Activated naive CD4-positive, alpha-beta T cell treated with anti-CD3 and anti-CD28 coated beads, Interleukin-2, amount 50 U/mL, for 72 hours (primary cell): ENCODE measurements at places on chromosomes 2 and 18. TPM values are rescaled to one million over a fixed set of nuclear protein-coding genes. Genes with fewer than 3 reads are reported as not detected.

The CREG2 gene
- not detected for total RNA-seq

The LCT gene
- 0.11 TPM for total RNA-seq

The ELOA2 gene
- not detected for total RNA-seq

The GPR148 gene
- not detected for total RNA-seq

The CCDC102B gene
- 2.5 TPM for total RNA-seq

The SEC11C gene
- total RNA-seq = 33.8 TPM

The DNAJC5G gene
- total RNA-seq = not detected

The CEP76 gene
- 10.9 TPM for total RNA-seq

The CHAC2 gene
- total RNA-seq = 8.4 TPM

The PLB1 gene
- total RNA-seq = 0.39 TPM

The CHRND gene
- total RNA-seq = not detected

The RESP18 gene
- not detected for total RNA-seq

The ABI2 gene
- total RNA-seq = 46.1 TPM

The REG3G gene
- total RNA-seq = not detected

The BAZ2B gene
- total RNA-seq = 15.0 TPM

The G6PC2 gene
- not detected for total RNA-seq

- no peak for DNase-seq
Observed at GRCh38 chr2:102391565-102391964, 31.4 kb upstream of the IL18RAP start.

GRCh38 chr2:106073678-106074406, 120.3 kb downstream of the UXS1 start:
- no peak for DNase-seq

GRCh38 chr18:42734520-42734919, 381.0 kb downstream of the RIT2 start:
- no peak for DNase-seq

GRCh38 chr2:131042148-131042775, 51.0 kb downstream of the FAM168B start:
- DNase-seq = no peak

DNA sequence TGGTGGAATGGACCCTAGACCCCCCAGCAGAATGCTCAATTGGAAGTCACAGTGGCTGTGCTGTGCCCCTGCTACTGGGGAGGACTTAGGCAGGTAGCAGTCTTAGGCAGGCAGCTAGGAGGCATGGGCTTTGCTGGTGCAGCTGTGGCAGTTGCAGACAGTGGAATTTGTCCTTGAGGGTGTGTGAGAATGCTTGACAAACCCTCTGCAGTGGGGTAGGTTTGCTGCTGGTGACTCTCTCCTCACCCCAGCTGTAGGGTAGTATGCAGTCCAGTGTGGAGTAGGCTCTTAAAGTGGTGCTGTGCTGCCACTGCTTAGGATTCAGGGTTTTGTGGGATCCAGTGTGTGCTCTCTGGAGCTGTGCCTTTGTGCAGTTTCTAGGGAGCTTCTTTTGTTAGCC, 61.3 kb downstream of the NUP35 start:
- DNase-seq = no peak

DNA sequence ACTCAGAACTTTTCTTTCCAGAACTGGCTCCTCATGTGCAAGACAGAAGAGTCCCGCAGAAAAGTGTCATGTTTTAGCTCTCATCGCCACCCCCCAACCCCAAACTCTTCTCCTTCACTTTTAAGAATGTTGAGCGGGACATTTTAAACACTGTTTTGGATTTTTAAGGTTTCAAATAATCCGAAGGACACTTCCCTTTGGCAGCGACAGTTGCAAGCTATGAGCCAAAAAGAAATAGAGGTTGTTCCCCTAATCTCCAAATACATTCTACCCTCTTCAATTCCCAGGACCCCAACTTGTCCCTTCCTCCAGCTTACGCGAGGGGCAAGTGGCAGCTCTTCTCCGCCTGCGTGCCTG, 678 bp upstream of the UBE2E3 start:
- DNase-seq = no peak

DNA sequence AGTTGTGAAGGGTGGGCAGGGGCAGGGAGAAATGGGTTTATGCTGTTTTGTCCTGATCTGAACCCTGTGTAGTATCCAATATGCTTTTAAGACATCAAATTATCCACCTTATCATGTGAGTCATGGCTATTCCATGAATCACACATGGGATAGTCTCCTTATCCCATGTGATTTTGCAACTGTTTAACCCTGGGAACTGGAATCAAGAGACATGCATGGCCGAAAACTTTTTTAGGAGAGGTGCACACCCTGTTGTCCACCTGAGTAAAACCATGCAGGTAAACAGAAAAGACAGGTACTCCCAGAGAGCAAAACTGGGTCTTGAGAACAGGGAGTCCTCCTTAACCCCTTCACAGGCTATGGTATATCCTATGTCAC, 490.6 kb upstream of the HS6ST1 start:
- no peak for DNase-seq

GRCh38 chr2:11395389-11395788, 51.0 kb upstream of the ROCK2 start:
- DNase-seq = peak; percentile 31

GRCh38 chr2:177314194-177314593, 49.7 kb upstream of the NFE2L2 start:
- no peak for DNase-seq

- DNase-seq = no peak
Observed at GRCh38 chr2:215436705-215437565, 1.1 kb upstream of the FN1 start.

GRCh38 chr18:6885992-6886796, 156.7 kb downstream of the ARHGAP28 start:
- DNase-seq = peak; percentile 9

DNA sequence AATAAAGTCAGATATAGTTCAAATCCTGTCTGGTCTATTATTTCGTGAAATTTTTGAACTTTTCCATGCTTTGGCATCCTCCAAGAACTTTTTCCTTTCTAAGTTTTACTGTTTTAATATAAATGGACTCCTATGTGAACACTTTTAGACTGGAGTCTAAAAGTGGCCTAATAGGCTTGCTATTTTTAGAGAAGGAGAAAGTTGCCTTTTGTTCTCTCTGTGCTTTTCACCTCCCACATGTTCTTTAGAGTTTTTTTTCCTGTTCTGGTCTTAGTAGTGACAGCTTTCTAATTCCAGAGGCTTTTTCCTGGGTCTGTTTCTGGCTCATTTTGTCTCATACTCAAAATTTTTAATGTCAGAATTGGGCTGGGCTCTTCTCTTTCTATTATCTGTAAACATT, 72.2 kb downstream of the ADAM23 start:
- no peak for DNase-seq

DNA sequence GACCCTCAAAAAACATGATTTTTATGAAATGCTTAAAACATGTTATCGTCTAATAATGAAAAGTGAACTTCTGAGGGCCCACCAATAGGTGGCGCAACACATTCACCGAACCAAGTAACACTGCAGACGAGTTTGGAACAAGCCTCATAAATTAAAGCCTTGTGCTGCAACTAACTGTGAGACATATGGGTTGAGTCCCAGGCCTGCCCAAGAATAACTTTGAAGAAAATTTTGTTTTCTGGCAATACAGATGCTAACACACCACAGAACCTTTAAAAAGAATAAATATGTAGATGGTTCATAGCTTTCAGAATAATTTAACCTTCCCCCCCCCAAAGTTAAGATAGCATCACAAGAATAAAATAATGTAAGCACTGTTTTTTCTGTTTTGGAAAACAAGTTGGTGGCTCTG, 285.9 kb downstream of the RNF144A start:
- peak; percentile 57 for DNase-seq

DNA sequence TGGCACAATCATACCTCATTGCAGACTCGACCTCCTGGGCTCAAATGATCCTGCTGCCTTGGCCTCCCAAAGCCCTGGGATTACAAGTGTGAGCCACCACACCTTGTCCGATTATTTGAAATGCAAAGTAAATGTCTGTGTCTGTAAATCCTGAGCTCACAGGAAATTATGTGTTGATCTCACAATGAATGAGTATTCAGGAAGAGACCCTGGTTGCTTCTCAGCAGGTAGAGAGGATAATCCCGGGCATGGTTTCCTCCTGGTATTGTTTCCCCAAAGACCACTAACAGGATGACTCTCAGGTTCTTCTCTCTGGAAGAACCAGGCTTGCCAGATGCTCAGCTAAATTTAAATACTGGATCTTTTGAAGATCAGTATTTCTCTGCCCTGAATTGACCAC, 147.6 kb downstream of the LDLRAD4 start:
- no peak for DNase-seq

GRCh38 chr2:214624166-214624760, 185.2 kb downstream of the BARD1 start:
- DNase-seq = no peak

DNA sequence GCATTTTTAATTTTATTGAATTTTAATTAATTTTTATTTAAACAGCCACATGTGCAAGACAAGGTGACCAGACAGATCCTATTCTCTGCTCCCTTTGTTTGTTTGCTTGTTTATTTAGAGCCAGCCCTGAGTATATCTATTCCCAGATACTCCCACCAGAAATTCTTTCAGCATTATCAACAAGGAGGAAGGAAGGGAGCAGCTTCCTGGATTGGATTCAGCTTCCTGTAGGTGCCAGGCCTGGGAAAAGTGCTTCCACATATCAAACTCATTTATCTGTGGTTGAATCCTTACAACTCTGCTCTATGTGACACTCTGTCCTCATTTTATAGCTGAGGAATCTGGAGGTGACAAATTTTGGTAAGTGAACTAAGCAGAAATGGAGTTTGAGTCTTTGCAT, 60.5 kb upstream of the KLF7 start:
- DNase-seq = no peak

- DNase-seq = no peak
Observed at GRCh38 chr2:176284461-176285049, 15.3 kb downstream of the MTX2 start.

DNA sequence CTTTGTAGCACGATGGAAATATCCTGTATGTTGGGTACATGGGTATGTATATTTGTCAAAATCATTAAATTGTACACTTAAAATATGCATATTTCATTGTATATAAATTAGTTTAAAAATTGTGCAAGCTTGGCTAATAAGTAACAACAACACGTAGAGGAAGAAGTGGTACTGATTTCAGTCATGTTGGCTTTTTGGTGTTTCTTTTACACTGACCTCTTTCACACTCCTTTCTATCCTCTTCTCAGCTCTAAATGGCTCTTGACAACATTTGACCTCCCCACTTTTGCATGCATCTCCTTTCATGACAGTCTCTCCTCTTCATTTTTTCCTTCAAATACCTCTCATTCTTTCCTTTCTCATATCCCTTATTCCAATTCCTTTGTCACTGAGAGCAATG, 801.4 kb upstream of the ZEB2 start:
- DNase-seq = no peak

DNA sequence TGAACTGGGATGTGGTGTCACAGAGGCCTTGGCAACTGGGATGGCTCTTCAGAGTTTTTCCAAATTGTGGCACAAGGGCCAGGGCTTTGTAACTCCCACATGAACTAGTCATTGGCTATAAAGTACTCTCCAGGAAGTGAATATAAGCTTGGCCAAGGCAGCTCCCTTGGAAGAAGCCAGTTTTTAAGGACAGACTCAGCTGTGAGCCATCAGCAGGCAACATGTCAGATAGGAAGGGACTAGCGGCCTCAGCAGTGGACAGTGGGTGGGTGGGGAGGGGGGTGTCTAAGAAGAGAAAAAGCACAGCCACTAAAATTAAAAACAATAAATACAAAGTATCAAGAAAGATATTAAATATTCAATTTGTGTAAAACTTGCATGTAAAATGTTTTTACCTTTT, 691.1 kb upstream of the PIK3C3 start:
- no peak for DNase-seq

GRCh38 chr2:107931412-107931811, 54.9 kb upstream of the SLC5A7 start:
- no peak for DNase-seq

DNA sequence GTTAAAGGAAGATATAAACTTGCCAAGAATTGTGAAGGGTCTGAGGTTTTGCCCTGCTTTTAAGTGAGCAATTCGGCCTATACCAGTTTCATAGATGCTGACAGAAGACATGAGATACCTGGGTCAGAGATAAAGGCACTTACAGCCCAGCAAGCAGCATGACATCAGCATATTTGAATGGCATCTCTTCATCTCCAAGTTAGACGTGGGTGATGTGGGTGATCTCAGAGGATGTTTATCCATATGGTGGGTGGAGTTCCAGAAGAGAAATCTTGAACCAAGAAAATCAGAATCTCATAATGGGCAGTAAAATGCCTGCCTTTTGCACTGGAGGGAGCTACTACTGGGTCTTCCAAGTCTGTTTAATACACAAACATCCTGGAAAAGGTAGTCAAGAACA, 44.7 kb downstream of the GYPC start:
- DNase-seq = no peak

- DNase-seq = peak; percentile 81
Observed at GRCh38 chr18:51153659-51154371, 43.7 kb downstream of the MEX3C start.

DNA sequence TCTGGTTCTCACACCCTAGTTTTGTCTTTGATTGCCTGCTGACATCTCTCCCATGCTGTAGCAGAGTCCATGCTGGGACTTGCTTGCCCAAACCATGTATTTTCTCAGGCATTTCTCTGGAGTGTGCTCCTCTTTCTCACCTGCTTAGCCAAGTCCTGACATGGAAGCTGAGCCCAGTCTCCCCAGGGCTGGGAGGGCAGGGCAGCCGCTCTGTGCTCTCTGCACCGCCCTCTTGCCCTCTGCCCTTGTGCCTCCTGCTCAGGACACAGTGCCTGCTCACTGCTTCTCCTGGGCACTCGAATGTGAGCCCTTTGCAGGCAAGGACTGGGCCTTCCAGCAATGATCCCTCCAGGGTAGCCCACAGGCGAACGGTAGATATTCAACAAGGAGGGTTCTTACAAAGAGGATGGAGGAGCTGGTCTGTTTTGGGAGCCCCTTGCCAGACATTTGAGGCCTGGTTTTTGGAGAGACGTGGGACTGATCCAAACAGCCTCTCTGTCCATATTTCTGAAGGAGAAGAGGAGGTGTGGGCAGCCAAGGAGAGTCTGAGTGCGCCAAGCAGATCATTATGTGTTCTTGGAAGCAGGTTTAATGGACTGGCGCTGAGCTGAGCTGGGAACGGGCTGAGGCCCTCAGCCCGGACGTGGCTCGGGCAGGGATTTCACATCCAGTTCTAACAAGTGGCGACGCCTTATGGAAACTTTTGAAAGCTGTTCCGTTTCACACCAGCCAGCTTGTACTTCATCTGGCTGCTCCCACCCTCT, 4.0 kb downstream of the SLC14A2 start:
- no peak for DNase-seq

DNA sequence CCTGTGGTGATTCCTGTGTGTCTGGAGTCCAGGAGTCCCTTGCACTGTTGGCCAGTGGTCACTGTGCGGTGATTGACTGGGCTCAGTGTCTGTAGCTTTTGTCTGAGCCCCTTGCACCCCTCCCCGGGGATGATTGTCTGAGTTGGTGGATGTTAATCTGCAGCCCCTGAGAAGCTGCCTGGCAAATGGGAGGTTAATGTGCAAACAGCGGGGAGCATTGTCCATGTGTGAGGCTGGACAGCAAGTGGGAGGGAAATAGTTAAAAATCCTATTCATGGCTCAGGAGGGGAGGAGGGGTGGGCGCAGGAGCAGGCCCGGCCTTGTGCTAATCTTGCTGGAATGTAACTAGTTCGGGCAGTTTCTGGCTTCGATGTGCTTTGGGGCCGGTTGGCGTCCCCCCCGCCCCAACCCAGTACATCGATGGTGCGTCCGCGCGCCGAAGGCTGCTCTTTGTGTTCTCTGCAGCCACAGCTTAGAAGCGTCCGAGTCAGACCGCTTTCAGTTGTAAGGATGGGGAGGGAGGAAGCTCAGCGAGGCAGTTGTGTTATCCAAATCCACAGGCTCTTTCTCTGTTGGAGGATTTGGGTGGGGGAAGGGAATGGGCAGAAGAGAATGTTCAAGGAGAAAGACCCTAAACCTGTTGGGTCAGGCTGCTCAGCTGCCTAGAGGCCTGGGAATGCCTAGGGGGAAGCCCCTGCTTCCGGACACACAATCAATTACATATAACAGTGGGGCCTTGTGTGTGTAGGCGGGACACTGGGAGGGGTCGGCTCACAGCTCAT, 71.8 kb downstream of the TGOLN2 start:
- no peak for DNase-seq
